ENCODE measurements at places on chromosomes 4 and X. TPM values are rescaled to one million over a fixed set of nuclear protein-coding genes. Genes with fewer than 3 reads are reported as not detected.

DNA sequence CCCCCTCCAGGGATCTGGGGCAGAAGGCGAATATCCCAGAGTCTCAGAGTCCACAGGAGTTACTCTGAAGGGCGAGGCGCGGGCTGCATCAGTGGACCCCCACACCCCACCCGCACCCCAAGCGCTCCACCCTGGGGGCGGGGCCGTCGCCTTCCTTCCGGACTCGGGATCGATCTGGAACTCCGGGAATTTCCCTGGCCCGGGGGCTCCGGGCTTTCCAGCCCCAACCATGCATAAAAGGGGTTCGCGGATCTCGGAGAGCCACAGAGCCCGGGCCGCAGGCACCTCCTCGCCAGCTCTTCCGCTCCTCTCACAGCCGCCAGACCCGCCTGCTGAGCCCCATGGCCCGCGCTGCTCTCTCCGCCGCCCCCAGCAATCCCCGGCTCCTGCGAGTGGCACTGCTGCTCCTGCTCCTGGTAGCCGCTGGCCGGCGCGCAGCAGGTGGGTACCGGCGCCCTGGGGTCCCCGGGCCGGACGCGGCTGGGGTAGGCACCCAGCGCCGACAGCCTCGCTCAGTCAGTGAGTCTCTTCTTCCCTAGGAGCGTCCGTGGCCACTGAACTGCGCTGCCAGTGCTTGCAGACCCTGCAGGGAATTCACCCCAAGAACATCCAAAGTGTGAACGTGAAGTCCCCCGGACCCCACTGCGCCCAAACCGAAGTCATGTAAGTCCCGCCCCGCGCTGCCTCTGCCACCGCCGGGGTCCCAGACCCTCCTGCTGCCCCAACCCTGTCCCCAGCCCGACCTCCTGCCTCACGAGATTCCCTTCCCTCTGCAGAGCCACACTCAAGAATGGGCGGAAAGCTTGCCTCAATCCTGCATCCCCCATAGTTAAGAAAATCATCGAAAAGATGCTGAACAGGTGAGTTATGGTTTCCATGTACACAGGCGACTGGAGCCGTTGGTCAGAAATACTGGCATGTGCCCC lies at the start of gene CXCL1:
Gene CXCL1, plus strand, starts transcription at position 264 of the 926 bp plus-strand sequence. Its CDS starts 78 bp downstream, at position 342.
- peak within 1 kb of the TSS; percentile 54 for H3K4me3 ChIP-seq
- peaks cover 22% of the 10 kb centered on the region for H3K27me3 ChIP-seq
- H3K4me1 ChIP-seq = peaks cover 4% of the 10 kb centered on the region
- no peak for DNase-seq

- no peaks in the 10 kb centered on the region for H3K4me1 ChIP-seq
- DNase-seq = no peak
- H3K36me3 ChIP-seq = no peaks in the 10 kb centered on the region
- H3K27ac ChIP-seq = no peak overlapping the region
Observed at GRCh38 chrX:38614485-38614884, 53.1 kb downstream of the TSPAN7 start.

GRCh38 chr4:3344596-3344995 lies 51.8 kb downstream of the RGS12 start:
- H3K4me1 ChIP-seq = peaks cover 4% of the 10 kb centered on the region
- H3K27ac ChIP-seq = no peak overlapping the region
- H3K36me3 ChIP-seq = no peaks in the 10 kb centered on the region
- no peak overlapping the region for H3K4me3 ChIP-seq

DNA sequence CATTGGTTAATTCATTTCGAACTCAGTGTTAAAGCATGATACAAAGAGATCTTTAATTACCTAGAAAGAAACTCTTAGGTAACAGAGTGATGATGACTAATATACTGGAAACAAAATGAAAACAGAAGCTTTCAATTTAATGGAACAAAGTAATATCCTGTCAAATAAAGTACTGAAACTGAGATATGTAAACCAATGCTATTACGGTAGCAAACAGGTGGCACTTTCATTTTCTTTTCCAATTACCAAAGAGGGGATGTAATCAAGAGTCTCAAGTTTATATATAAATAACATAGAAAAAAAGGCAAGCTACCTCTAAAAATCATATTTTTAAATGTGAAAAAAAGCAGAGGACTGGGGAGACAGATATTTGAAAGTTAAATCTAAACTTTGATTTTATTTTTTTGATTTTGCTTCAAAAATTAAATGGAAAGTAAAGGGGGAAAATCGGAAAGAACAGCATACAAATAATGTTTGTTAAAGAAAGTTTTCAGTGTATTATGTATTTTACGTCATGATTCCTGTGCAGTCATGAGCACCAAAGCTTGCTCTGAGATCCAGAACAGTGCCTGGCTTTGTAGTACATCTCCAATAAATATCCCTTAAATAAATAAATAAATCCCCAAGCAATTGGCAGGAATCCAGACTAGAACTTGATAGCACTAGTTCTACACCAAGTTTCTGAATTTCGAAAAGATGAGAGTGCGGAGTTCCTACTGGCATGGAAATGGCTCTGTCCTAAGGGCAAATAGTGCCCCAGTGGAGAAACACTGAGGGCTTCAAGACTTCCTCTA lies 25.0 kb upstream of the RAPGEF2 start:
- H3K36me3 ChIP-seq = no peaks in the 10 kb centered on the region
- DNase-seq = no peak
- H3K27ac ChIP-seq = no peak overlapping the region
- H3K4me1 ChIP-seq = 0 out of 2 replicates have a peak, but pooled peaks cover 4% of the 10 kb centered on the region

GRCh38 chrX:116384406-116384954 lies 51.9 kb upstream of the SLC6A14 start:
- no peak overlapping the region for H3K27ac ChIP-seq
- H3K36me3 ChIP-seq = no peaks in the 10 kb centered on the region

DNA sequence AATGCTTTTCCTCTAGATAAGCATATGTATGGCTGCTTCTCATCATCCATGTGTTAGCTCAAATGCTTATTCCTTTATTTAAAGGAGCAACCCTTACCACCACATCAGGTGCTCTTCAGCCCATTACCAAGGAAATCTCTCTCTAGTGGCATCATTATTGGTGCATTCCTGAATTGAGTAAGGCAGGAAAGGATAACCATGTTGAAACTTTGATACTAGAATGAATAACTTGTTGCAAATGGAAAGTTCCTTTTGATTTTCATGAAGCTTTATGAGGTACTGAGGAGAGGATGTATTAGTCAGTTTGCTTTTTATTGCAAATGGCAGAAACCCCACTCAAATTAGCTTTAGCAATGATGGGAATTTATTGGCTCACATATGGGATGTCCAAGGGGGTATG lies 212.3 kb upstream of the FGF13 start:
- no peaks in the 10 kb centered on the region for H3K27me3 ChIP-seq
- no peaks in the 10 kb centered on the region for H3K4me1 ChIP-seq
- no peak overlapping the region for H3K27ac ChIP-seq
- no peak for DNase-seq
- no peak overlapping the region for H3K4me3 ChIP-seq

- H3K36me3 ChIP-seq = peaks cover 10% of the 10 kb centered on the region
- DNase-seq = no peak
- H3K4me1 ChIP-seq = peaks cover 24% of the 10 kb centered on the region
- H3K27ac ChIP-seq = peak overlapping the region; percentile 84
- H3K4me3 ChIP-seq = peak overlapping the region; percentile 59
Observed at GRCh38 chrX:13938829-13939530, 90.7 kb downstream of the GEMIN8 start.

- no peaks in the 10 kb centered on the region for H3K4me1 ChIP-seq
- no peak for DNase-seq
- H3K27ac ChIP-seq = no peak overlapping the region
- H3K36me3 ChIP-seq = no peaks in the 10 kb centered on the region
- no peaks in the 10 kb centered on the region for H3K27me3 ChIP-seq
Observed at GRCh38 chrX:148940411-148940996, 440.1 kb downstream of the AFF2 start.

- no peaks in the 10 kb centered on the region for H3K36me3 ChIP-seq
- no peaks in the 10 kb centered on the region for H3K27me3 ChIP-seq
- no peak for DNase-seq
- no peaks in the 10 kb centered on the region for H3K4me1 ChIP-seq
- H3K27ac ChIP-seq = no peak overlapping the region
Observed at GRCh38 chrX:8235026-8235425, 64.0 kb upstream of the VCX2 start.

- H3K27me3 ChIP-seq = no peaks in the 10 kb centered on the region
- H3K4me3 ChIP-seq = no peak overlapping the region
- no peak for DNase-seq
Observed at GRCh38 chr4:188783175-188783574, 643.9 kb downstream of the TRIML1 start.

The HSFX3 gene
- total RNA-seq = not detected

The SH2D1A gene
- not detected for total RNA-seq

The BMX gene
- not detected for total RNA-seq

The LIMCH1 gene
- total RNA-seq = 2.7 TPM

The TSPAN7 gene
- 32.1 TPM for total RNA-seq

The TRPC5OS gene
- total RNA-seq = not detected

The MAOA gene
- total RNA-seq = 6.1 TPM
